ENCODE measurements at places on chromosomes 2 and 18.

DNA sequence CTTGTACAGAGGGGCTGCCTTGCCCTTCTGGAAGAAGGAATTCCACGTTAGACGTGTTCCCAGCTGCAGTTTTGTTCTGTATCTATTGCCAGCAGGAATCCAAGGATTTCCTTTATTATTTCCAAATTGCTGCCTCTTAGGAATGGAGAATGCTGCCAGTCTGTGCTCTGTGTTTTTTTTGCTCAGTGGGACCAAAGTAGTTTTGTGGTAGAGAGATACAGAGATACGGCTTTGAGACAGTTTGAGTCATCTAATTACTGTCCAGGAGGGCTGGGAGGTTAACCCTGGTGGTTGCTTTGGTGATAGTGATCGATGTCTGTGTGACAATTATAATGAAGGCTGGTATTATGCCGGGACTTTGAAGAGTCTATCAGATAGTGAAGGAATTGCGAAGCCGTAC, 26.3 kb downstream of the ASAP2 start:
- no peak for DNase-seq

GRCh38 chr2:86383844-86384243, 46.4 kb upstream of the REEP1 start:
- peak; percentile 56 for DNase-seq

- DNase-seq, result no peak
These were observed 46.3 kb downstream of the MERTK start for GRCh38 chr2:111944531-111945210.

DNA sequence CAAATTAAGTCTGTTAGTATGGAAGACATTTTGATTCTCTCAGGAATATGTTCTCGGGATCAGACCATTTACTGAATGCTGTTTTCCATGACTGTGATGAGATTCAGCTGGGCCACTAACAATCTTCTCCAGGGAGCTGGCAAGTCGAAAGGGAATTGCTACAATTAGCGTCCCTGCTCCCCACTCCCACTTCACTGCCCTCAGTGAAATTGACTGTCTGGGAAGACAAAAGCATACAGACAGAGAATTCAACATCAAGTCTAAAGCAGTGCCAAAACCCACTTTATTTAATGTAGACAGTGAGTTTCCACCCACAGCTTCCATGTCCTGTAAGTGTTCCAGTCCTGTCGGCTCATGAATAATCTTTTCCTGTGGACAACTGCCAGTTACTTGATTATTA, 34.0 kb upstream of the COL3A1 start:
- DNase-seq, result peak; percentile 8

- no peak for DNase-seq
These were observed 934.8 kb upstream of the DDX18 start for GRCh38 chr2:116879650-116880160.

GRCh38 chr2:227765788-227766372, 20.2 kb downstream of the SCYGR8 start:
- no peak for DNase-seq

- DNase-seq, result no peak
These were observed 119.4 kb downstream of the CYRIA start for GRCh38 chr2:16546128-16546754.

DNA sequence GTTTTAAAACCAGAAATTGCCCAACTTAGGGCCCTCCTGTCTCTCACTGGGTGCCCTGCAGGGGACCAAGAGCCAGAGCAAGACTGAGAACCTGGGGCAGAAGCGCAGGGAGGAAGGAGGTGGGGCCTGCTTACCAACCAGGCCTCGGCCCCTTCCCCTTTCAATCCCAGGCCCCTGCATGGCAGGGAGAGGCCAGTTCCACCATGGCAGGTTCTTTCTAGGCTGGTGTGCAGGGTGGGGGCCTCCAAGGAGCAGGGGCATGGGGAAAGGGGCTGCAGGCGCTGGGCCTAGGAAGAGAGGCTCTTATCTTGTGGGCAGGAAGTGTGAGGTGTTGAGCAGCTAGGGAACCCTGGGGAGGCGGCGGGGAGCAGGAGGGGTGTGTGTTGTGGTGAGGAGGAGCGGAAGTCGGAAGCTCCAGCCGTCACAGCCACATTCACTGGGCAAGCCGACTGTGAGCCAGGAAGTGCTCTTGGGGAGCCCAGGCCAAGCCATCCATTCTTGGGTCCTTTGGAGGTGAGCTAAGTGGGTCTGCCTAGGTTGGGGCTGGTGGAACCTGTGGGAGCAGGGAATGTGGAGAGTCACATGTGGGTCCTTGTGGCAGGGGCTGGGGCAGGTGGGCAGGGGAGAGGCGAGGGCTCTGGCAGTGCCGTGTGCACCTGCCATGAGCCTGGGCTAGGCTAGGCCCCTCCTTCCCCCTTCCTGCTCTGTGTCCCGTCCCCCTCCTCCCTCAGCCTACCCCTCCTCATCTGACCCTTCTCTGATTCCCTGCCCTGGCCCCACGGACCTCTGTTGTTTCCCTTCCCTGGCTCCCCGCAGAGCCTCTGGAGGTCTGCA, at the start of gene PSD4:
Gene PSD4, plus strand, starts transcription at position 430 of the 834 bp plus-strand sequence. CDS start 8,486 bp downstream, outside the sequence.
- DNase-seq, result no peak

GRCh38 chr2:170715062-170715931, at the start of gene SP5:
TSS of gene SP5 (plus strand) at chr2:170715337. CDS start at chr2:170715513, 176 bp downstream.
- DNase-seq, result peak; percentile 63

- DNase-seq, result no peak
These were observed 124.1 kb upstream of the HNRNPA3 start for GRCh38 chr2:177088529-177088928.
